Activated CD8-positive, alpha-beta T cell treated with anti-CD3 and anti-CD28 coated beads for 36 hours (primary cell): ENCODE measurements at places on chromosomes 7 and 10.

DNA sequence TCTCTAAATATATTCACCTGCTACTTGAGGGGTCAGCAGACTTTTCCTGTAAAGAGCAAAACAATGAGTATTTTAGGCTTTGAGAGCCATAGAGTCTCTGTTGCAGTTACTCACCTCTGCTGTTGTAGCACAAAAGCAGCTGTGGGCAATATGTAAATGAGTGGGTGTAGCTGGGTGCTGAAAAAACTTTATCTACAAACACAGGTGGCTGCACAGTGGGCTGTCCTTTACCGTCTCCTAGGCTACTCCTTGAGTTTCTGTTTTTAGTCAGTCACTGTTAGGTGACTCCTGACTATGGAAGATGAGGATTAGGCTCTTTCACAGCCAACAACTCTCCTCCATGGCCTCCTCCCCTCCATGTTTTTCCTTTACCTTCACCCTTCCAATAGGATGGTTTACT lies 286.1 kb upstream of the C7orf33 start:
- DNase-seq: no peak

DNA sequence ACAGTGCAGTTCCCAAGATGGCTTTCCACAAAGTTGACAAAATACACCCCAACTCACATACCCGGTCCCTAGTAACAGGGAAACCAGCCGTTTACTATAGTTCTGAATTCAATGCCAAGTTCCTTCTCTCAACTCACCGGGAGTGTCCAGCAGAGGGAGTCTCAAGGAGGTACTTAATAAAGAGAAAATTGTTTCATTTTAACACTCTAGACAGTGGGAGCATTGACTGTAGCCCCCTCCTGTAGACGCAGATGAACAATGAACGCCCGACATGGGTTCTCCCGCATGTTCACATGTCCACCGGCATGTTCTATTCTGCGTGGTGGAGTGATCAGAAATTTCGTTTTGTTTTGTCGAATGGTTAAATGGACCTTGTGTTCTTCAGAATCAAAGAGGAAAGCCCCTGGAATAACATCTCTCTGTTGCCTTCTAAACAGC lies 1.9 kb downstream of the HIPK2 start:
- DNase-seq: peak; percentile 81

DNA sequence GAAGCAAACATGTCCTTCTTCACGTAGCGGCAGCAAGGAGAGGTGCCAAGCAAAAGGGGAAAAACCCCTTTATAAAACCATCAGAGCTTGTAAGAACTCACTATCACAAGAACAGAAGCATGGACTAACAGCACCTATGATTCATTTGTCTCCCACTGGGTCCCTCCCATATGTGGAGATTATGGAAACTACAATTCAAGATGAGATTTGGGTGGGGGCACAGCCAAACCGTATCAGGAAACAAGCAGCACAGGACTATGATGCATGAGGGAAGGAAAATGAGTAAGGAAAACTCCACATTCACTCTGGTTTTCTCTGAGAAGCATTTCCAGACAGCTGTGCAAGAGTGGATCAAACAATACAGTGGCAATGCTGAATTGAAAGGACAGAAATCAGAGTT lies 81.6 kb downstream of the RSU1 start:
- DNase-seq: no peak

- DNase-seq: no peak
Measured at GRCh38 chr10:112412696-112413095, 34.0 kb downstream of the ZDHHC6 start.
